ENCODE measurements at places on chromosomes 4 and X.

GRCh38 chr4:8703857-8704495, 111.4 kb downstream of the CPZ start:
- no peak for DNase-seq

DNA sequence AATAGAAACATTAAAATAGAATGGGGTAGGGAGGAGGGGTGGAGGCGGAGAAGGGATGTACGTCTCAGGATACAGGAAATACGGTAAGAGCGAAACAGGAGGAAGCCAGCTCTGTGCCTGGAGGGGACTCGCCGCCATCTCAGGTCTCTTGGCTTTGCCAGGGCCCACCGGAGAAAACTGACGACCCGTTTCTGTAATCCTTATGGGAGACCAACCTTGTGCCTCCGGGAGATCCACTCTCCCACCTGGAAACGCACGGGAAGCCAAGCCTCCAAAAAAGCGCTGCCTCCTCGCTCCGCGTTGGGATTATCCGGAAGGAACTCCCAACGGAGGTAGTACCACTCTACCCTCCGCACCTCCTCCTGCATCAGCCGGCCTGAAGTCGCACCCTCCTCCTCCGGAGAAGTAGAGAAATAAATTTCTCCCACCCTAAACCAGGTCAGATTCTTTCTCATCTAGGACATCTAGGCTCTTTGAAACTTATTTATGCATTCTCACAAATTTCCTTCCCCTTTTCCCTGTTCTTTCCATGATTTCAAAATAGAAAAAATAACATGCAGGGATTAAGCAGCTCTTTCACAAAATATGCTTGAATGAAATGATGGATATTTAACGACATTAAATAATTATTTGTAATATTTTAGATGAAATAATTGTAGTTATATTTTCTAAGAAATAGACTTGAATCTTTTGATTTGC, at the start of gene NBDY:
TSS of gene NBDY (plus strand) at position 92 of the 699 bp plus-strand sequence. CDS start at position 203, 111 bp downstream.
- no peak for DNase-seq

GRCh38 chrX:101219864-101220346, 319 bp downstream of the DRP2 start:
- DNase-seq = no peak

GRCh38 chrX:63744850-63745394, 40.1 kb downstream of the ARHGEF9 start:
- no peak for DNase-seq

DNA sequence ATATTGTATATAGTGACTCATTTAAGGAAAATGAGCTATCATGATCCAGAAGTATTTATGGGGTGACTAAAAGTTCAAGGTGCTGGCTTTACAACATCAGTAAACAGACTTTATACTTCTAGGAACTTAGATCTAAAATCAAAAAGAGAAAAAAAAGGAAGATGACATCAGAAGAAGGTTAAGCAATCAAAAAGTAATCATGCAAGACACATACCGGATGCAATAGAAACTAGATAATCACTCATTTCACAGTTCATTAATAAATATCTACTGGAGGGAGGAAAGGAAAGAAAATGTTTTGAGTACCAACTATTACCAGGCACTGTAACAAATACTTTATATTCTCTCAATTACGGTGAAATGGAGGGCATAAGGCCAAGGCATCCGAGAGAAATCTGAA, 276.4 kb downstream of the SPRY1 start:
- DNase-seq = no peak

DNA sequence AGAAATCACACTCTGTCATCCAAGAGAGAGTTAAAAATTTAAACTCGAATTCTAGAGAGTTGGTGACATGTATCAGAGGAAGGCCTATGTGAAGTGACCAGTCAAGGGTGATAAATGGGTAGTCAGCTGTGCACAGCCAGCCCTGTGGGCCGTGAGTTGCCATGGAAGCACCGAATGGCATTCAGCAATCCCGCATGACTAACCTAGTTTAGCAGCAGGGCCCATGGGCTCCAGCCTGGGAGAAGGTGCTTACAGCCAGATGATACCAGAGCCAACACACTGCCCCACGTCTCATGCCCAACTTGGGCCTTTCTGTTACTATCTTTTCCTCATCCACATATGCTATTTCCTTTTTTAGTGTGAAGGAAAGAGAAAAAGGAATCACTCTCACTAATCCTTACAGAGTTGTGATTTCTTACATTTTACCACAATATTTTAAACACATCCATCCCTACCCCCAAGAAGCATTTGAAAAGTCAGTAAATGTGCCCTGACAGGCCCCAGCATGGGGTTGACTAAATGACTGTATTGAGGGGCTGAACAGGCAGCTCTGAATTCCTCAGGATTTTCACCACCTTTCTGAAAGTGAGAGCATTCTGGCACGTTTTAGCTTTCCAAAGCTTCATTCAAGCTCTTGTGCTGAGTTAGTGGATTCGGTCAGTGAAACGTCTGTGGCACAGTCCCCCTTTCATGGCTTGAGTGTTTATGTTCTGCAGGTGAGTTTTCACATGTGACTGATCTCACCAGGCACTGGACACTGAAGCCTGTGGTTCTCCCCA, 104.2 kb downstream of the AFF1 start:
- no peak for DNase-seq

DNA sequence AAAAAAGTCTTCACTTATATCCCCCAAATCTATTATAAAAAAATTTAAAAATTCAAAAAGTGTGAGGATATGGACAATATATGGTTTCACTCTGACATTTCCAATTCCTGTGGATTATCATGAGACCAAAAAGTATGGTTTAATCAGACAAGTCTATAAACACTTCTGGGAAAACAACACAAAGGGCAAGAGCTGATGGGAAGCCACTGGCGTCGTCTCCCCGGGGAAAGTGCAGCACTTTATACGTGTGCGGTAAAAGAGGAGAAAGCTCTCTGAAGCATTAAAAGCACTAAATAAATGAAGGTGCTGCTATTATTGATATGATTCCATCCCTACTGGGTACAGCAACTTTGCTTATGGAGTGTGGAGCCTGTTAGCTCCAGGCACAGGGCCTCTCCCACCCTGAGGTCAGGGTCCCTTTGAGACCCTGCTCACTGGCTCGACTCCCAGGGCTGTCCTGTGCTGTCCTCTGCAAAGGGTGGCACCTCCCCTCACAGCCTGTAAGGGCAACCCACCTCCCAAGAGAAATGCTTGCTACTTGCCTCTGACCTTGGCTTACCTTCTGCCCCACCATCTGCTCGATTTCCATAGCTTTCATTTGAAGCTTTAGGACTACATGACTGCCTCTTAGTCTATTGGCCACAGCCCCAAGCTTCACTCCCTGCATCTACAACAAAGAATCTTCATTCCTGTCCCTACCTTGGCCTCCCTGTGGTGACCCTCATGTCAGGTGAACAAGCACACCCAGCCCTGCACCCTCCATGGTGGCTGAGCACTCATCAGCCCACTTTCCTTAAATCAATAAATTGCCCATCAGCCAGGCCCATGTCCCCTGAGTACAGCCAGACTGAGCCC, 248.6 kb downstream of the HNRNPD start:
- DNase-seq = no peak

- DNase-seq = no peak
These were observed 108.4 kb upstream of the ATXN3L start for GRCh38 chrX:13428053-13428786.

DNA sequence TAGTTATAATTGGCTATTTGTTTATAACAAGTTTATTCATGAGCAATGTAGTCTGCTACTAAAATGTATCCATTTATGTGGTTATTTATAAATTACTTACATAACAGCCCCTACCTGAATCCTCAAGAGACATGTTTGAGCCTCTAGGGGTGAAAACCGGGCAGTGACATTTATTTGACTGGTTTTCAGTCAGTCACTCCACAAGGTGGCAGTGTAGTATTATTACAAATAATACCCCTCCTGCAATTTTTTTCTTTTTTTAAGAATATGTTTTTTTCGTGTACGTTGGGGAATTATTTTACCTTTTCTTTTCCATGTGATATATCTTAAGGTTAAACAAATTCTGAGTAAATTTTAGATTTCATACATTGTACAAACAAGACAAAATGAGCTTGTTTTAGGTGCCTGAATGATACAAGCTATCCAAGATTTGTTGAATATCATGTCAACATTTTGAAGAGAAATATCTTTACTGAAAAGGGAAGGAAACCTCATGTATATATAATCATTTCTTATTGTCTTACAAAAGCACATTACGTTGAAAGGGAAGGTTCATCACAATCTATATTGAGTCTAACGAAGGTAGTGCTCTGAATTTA, 598.7 kb upstream of the TECRL start:
- no peak for DNase-seq

- DNase-seq = no peak
These were observed 344.4 kb downstream of the RAPGEF2 start for GRCh38 chr4:159447296-159447695.

DNA sequence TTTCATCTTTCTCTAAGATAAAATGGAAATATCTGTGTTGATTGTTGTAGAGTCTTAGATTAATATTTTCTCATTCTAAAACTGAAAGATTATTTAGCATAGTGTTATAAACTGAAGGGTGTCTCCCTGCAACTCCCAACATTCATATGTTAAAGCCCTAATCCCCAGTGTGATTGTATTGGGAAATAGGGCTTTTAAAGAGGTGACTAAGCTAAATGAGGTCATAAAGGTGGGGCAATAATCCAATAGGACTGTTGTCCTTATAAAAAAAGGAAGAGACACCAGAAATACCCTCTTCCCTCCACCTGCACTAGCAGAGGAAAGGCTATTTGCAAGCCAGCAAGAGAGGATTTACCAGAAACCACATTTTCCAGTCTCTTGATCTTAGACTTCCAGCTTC, 1626.4 kb downstream of the C4orf33 start:
- DNase-seq = no peak

- no peak for DNase-seq
These were observed 57.0 kb upstream of the FTHL17 start for GRCh38 chrX:31128855-31129254.

DNA sequence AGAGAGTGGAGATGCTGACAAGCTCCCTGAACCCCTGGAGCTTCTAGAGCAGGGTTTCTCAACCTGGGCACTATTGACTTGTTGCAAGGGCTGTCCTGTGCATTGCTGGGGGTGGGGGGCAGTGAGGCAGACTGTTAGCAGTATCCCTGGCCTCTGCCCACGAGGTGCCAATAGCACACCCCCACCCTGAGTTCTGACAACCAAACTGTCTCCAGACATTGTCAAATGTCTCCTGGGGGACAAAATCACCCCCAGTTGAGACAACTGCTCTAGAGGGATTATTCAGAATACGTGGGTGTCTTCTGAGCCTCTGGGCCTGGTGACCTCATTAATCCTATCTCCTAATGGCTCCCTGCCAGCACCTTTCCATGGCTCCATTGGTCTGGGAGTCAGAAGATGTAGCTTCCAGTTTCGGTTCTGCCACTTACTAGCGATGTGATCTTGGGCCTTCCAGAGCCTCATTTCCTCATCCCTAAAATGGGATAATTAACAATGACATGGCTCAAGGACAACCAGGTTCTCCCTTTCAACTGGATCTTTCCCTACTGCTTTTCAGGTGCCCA, 17.6 kb upstream of the PJA1 start:
- no peak for DNase-seq

GRCh38 chr4:2871911-2872310, 28.3 kb downstream of the ADD1 start:
- no peak for DNase-seq

DNA sequence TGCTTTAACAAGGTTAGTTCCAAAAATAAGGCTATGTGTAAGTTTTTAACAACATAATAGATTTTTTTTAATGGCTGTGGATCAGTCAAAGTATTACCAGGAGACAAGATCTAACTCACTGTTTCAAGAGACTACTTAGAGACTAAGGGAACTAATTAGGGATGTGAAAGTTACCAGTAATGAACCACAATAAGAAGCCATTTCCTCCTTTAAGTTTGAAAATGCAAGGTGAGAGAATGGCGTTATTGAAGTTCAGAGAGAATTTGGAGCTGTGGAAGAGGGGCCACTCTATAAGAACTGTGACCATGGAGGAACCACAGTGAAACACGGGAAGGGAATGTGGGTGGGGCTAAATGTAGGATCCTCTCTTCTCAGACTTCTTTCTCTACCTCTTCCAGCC, 624.2 kb downstream of the GLUD2 start:
- no peak for DNase-seq

DNA sequence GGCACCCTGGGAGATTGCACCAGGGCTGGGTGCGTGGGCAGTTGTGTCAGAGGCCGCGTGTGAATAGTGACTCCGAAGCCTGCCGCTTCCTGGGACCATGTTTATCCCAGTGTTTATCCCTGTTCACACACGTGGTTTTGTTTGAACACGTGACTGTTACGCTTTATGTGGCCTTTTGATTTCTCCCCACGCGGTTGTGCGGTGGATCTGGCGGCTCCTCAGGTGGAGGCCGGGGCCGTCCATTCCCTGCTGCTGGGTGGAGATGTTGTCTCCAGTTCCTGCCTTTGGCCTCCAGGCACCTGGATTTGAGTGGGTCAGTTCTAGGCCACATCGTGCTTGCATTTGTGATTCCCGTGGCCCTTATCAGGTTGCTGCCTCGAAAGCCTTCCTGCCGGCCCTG, 35.1 kb downstream of the NELFA start:
- DNase-seq = no peak

DNA sequence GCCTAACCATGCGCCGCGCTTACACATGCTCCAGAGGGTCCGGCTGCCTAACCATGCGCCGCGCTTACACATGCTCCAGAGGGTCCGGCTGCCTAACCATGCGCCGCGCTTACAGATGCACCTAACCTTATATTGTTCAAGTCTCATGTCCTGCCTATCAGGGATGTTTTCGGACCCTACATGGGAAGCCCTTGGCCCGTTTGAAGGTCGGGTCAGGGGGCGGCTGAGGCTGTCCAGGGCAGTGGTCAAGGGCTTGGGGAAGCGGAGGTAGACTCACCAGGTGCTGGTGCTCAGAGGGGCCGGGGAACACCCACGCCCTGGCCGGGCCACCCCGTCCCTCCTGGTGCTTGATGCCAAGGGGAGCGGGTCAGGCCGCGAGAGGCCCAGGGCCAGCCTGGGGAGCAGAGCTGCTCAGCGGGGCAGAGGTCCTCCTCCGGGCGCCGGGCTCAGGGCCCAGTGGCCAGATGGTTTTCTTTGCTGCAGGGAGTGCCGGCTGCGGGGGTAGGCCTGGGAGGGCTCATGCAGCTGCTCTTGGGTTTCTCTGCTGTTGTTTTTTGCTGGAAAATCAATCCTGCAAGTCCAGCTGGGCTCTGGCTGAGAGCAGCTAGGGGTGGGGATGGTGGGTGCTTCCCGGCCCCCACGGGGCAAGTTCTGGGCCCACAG, 35.4 kb upstream of the SPON2 start:
- DNase-seq = no peak

- DNase-seq = no peak
These were observed 131.7 kb upstream of the PCDH18 start for GRCh38 chr4:137664046-137664387.

DNA sequence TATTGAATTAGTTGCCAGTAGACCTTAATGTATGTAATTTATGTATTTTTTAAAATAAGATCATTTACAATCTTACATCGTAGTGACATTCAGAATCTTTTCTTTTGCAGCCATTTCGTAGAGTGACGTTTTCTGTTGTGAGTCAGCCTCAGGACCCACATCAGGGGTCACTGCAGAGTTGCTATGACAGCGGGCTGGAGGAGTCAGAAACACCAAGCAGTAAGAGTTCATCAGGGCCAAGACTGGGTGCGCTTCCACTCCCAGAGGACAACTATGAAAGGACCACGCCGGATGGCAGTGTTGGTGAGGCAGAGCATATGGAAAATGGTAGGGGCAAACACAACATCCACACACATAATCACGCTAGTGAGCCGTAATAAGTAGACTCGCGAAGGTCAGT, 199.9 kb downstream of the PCDH7 start:
- DNase-seq = no peak

GRCh38 chr4:10496200-10496599, 39.0 kb upstream of the ZNF518B start:
- no peak for DNase-seq
